Progenitor cell of endocrine pancreas (in vitro differentiated cells): ENCODE measurements at places on chromosomes 4 and X.

GRCh38 chrX:15866147-15866546 lies 11.5 kb upstream of the AP1S2 start:
- DNase-seq: no peak

GRCh38 chr4:104457308-104457981 lies 37.2 kb downstream of the CXXC4 start:
- DNase-seq: no peak

DNA sequence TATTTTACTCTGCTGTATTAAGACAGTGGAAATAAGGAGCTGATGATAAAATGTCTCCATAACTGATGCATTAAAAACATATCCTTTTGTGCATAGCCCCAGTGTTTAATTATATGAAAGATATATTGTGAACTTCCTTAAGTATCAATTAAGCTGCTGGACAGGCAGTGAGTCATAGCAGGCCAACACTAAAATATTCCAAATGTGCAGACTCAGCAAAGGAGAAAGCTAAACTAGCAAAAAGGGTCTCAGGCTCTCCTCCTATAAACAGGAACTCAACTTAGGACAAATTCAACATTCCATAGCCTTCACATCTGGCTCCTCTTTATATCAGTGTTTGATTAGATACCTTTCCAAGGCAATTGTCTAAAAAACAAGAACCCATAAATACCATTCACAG lies 15.6 kb downstream of the TNMD start:
- no peak for DNase-seq

DNA sequence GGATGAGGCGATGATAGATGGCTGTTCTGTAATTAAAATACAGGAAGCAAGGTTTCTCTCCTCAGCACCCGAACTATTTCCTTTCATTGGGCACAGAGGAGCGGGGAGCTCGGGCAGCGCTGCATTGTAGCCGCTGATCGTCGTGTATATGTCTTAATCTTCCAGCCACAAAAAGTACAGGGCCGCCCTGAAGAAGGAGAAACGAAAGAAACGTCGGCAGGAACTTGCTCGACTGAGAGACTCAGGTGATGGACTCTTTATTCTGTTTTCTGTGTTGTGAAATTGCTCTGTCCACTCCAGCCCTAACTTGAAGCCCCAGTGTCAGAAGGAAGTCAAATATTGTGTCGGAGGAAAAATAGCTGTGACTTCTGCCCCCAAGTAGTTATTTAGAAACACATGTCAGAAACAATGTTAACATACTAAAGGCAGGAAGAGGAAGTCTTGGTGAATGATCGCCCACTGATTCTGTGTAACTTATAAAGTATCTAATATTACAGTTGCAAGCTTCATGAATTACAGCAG lies 546 bp downstream of the ZRSR2 start:
- DNase-seq: no peak

DNA sequence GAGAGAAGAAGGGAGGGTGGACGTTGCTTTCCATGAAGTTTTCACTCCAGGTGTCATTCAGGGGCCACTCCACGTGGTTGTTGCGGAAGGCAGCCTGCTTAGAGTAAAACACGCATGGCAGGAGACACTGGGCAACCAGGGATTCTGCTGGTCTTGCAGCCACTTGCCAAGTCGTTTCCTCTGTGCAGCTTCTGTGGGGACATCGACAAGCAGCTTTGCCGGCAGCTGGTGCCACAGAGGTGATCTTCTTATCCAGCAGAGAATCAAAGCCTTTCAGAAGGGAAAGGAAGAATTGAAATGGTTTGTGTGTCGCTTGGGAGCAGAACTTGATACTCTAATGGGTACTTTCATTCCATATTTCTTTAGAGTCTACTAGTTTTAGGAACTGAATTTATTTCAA lies 867.1 kb upstream of the TENM3 start:
- DNase-seq: no peak

DNA sequence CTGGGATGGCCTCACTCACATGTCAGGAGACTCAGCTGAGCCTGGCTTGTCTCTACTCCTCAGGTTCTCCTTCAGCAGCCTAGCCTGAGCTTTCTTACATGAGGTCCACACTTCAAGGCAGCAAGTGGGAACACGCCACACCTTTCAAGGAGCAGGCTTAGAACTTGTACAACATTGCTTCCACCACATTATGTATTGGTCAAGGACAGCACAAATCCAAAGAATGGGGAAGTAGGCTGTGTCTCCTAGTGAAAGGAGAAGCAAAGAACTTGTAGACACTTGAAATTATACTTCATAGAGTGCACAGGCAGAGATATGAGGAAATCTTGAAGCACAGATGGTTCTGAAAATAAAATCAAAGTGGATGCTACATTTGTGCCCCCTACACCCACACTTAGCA lies 120.9 kb upstream of the NOCT start:
- no peak for DNase-seq

- no peak for DNase-seq
These were observed 110.9 kb downstream of the FHIP1A start for GRCh38 chr4:151519728-151520415.

GRCh38 chrX:150990910-150991309 lies 7.8 kb downstream of the HMGB3 start:
- DNase-seq: no peak

DNA sequence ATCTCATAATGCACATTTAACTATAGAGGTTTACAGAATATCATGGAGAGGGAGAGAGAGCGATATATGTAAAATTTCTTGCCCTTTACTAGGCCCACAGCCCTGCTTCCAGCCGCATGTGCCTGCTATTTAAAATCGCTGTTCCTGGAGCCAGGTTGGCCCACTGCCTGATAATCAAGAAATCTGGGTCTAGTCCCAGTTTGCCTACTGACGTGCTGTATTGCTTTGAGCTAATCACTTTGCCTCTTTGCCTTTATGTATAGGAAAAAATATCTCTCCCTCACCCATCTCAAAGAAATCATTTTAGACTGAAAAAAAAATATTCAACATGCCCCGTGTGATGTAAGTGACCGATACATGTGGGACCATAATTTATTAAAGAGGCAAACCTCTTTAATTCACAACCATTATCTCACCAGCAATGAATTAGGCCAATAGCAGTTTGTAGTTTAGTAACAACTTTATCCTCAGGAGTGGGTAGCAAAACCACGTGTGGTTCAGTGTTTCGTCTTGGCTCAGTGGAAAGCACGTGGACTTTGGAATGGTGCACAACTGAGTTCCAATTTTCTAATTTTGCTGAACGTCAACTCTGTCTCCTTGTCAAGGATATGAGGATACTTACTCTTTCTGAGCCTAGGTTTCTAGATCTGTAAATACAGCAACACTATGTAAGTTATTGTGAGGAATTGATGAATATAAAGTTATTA lies 62.6 kb downstream of the GRXCR1 start:
- no peak for DNase-seq

DNA sequence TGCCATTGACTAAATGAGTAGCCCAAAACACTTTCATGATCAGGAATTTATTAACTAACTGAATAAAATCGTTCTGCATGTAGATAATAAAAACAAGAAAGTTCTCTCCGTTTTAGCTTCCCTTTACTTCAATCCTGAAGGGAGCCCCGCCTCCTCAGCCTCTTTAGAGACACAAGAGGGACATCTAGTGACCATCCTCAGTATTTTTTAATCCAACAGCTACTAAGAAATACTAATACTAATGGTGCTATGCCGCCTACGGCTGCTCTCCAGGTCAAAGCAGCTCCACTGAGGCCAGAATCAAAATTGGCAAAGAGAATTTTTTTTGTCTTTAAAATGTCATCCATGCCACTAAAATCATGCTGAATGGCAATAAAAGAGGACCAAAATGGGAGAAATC lies 3.2 kb upstream of the PCDH19 start:
- DNase-seq: no peak

DNA sequence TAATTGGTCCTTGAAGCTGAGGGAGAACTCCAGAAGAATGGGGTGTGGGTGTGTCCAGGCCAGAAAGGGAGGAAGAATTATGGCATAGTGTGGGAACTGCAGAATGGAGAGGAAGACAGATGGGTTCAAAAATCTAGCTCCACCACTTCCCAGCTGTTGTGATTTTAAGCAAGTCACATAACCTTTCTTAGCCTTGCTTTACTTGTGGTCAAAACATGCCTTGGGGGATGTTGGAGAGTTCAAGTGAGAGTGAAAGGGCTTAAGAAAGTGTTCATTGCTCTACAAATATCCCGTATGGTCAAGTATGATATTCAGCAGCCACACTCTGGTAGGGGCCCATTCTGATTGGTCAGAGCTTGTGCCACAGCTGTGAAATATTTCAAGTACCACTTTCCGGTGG lies 15.0 kb upstream of the STARD8 start:
- DNase-seq: no peak

DNA sequence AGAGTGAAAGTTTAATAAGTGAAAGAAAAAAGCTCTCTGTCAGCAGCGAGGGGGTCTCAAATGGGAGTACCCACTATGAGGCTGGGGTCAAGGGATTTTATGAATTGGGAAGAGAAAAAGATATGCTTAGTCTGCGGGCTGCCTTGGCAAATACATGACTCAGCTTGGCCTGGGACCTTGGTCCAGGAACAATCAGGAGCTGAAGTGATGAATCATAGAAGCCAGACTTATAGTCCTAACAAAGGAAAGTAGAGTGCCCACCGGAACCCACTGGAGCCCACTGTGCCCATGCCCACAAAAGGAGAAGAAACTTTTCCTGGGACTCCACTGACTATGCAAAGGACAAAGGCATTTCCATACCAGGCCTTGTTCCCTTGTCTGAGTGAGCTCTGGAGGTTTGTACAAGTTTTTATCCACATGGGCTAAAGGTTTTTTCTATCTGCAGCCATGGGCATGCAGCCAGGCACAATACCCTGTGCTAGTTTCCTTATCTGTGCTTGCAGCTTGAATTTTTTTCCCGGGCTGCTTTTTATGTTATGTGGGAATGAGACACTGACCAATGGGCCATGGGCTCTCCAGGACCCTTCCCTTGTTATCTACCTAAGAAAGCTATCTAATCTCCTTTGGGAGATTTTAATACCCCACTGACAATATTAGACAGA lies 201.7 kb downstream of the FAM133A start:
- DNase-seq: no peak

GRCh38 chrX:22134681-22135080 lies 102.6 kb downstream of the PHEX start:
- no peak for DNase-seq

DNA sequence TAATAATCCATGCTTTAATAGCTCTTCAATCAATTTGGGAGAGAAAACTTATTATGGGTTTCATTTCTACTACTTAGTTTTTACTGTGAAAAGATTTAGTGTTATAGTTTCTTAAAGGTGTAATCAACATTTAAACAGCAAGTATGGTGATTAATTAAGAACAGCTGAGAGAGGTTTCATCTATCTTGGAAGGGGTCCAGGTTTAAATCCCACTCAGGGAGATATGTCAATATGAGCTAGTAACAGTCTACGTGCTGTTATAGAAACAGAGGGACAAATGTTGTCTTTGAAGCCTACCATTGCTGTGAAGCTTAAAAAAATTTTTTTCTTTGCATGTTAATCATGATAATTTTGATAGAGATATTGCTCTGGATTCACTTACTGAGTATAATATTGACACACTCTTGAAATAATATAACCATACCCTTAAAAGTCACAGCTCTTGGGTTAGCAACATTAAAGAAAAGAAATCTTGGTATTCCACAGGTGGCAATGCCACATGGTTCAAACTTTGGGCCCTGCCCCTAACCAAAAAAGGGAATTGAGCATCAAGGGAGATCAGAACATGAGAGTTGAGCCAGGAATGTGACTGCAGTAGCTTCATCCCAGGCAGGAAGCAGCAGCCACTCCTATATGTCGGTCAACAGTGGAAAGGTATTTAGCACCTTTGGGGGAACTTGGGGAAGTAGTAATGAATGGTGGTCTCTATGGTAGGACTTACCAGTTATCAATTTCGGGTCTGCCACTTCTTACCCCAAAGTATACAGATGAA lies 107.8 kb downstream of the ANK2 start:
- DNase-seq: no peak

DNA sequence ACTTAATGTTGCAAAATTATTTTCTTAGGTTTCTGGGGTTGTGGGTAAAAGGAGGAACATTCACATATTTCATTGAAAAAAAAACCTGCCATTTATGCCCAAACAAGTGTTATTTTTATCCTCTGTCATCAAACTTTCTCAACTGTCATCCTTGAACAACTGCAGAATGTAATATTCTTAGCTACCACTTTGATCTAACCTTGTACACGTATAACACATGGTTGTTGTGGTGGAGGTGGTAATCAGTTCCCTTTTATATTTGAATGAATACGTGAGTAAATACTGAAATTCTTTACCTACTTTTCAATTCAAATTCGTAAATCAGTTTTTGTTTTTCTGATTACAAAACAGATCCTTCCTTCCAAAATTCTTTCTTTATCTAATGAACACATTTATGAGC lies 3.8 kb upstream of the AMMECR1 start:
- no peak for DNase-seq

DNA sequence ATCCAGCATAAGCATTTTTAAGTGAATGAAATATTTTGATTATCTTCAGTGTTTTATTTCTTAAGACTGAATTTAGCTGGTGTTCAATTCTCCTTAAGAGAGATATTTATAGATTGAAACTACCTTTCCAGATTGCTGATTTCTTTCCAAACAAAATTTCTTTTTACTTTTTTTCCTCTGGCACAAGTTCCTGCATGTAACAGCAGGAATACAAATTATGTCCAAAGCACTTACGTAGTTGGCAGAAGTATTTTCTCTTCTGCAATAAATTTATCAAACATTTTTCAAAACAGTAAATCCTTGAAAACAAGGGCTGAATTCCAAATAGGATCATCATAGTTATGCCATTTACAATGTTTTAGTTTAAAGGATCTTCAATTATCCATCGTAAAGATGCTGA lies 412.6 kb downstream of the IQCM start:
- no peak for DNase-seq

GRCh38 chrX:39764441-39764914 lies 333.3 kb downstream of the BCOR start:
- DNase-seq: no peak

GRCh38 chrX:66042307-66043077 lies 2.6 kb upstream of the VSIG4 start:
- DNase-seq: no peak

GRCh38 chrX:19085666-19086065 lies 36.6 kb downstream of the ADGRG2 start:
- no peak for DNase-seq

DNA sequence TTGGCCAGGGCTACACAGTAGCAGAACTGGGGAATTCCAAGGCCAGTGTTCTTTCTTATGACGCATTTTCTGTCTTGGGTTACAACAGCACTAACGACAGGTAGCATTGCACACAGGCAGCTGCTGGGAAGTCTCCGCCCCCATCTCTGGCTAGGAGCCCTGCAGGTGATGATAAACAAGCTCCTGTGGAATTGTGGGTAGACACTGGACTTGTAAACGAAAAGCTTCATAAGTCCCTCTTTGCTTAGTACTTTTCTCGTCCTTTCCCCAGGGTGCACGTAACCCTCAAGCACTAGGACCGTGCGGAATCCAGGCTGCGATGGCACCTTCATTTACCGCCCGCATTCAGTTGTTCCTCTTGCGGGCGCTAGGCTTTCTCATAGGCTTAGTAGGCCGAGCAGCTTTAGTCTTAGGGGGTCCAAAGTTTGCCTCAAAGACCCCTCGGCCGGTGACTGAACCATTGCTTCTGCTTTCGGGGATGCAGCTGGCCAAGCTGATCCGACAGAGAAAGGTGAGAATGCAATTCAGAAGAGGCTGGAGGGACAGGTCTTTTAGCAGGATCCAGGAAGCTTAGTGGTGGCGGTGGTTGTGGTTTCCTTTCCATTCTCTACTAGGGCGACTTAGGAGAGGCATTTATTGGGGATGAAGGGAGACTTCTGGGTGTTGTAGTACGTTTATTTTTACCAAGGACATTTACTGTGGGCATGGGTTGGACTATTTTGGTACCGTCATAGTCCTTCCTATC lies at the start of gene FAAH2:
Gene FAAH2 (plus strand): TSS at position 200 of the 745 bp plus-strand sequence. CDS start 120 bp downstream, at position 320.
- peak; percentile 31 for DNase-seq

- DNase-seq: no peak
These were observed 3.5 kb upstream of the CLNK start for GRCh38 chr4:10688022-10688421.
